ENCODE measurements at places on chromosomes 4 and X.

DNA sequence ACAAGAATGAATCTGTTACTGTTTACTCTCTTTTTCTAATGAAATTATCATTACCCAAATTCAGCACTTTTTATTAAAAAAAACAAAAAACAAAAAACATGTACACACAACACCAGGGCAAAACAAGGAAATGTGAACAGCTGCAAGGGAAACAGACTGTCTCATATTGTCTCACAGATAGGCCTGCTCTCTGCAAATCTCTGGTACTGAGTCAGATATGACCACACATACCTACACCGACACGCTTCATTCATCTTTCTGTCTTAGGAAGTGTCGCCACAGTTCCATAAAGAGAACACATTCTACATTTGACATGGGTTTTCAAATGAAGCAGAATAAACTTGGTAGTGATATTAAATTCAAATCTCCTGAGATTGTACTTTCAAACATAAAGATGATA lies 92.2 kb upstream of the GPR34 start:
- DNase-seq: no peak

DNA sequence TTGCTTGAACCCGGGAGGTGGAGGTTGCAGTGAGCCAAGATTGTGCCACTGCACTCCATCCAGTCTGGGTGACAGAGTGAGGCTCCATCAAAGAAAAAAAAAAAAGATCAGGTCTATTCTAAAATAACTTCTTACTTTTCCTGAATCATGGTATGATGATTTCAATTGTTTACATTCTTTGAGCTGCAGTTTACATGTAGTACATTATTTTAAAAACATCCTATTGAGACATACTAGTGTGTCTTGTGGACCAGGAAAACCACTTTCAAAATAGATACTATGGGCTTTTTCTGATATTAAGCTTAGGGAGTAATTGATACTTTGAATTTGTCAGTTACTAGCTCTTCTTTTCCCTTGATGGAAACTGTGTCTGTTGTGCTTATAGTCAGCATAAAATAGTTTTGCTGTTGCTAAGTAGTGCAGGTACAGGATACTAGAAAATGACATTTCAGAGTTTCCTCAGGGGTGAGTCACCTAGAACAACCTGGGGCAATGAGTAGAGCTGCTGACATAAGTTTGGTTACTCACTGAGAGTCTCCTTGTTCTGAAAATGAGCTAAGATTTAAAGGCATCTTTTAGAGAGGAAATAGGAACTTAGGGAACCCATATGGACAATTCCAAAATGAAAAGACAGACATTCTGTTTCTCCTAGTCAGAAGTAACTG lies 53.2 kb upstream of the C4orf54 start:
- DNase-seq: no peak

- DNase-seq: no peak
Measured at GRCh38 chr4:567457-568350, 8.4 kb downstream of the TMEM271 start.

- DNase-seq: no peak
Measured at GRCh38 chr4:118842055-118842454, 6.1 kb upstream of the SEC24D start.

DNA sequence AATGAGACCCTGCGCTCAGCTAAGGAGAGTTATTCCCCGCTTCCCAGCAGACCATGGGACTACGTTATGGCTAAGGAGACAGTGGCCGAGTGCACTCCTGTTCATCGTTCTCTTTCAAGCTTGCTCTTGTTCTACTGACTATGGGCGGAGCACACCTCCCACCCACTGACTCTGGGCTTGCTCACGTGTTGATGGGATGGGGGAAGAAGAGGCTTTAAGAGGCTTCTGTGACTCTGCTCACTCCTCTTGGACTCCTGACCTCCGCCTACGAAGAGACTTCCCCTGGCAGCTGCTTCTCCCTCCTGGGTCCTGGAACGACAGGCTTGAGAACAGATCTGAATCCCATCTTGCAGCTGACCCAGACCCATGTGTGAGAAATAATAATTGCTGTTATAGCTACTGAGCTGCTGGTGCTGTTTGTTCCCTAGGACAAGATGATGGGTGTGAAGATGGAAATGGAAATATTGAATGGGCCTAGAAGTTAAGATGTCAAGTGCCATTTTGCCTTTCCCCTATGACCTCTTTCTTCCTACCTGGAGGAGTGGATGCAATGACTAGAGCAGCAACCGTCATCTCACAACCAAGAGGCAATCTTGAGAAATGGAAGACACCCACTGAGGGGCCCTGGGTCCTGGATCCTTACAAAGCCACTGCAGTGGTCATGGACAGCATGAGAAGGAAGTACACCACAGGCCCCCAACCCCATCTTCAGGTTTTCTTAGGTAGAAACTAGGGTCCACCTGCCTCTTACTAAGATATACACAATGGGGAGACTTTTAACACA lies 38.7 kb upstream of the IRAK1 start:
- DNase-seq: no peak

DNA sequence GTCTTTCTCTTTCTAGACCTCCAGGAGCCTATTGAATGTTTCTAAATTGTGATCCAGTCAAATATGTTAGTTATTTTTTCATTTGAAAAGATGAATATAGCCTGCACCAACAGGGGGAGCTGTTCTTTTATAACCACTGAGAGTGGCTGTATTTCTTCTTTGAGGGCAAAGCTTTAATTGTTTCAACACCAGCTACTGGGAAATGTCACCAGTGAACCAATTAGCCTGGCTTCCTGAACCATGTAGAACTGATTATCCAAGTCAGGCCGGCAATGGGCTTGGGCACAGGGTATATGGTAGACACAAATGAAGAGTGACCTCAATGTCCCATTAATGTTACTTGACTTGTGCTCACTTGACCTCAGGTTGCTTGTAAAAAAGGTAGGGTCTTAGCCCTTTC lies 4.8 kb upstream of the DAPP1 start:
- no peak for DNase-seq

DNA sequence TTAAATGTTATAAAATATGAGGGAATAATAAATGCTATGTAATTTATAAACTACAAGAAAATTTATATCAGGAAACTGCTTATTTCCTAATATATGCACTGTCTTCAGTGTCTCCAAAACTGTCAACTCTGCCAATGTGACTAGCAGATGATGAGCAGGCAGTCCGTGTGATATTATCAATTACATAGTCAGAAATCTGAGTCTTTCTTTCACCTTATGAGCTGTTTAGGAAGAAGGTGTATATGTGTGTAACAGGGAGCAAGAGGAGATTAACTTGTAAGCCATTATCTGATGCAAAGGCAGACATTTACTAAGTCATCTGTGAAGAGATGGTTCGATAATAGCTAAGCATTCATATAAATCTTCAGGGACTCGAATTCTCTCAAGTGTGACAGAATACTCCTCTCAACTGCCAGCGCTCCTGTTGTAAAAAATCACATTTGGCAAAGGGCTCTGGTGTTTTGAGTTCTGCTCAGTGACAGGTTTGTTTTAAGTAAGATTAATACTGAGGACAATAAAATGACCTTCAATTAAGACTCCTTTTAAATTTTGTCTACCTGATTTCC lies 79.7 kb downstream of the SNCA start:
- peak; percentile 4 for DNase-seq

DNA sequence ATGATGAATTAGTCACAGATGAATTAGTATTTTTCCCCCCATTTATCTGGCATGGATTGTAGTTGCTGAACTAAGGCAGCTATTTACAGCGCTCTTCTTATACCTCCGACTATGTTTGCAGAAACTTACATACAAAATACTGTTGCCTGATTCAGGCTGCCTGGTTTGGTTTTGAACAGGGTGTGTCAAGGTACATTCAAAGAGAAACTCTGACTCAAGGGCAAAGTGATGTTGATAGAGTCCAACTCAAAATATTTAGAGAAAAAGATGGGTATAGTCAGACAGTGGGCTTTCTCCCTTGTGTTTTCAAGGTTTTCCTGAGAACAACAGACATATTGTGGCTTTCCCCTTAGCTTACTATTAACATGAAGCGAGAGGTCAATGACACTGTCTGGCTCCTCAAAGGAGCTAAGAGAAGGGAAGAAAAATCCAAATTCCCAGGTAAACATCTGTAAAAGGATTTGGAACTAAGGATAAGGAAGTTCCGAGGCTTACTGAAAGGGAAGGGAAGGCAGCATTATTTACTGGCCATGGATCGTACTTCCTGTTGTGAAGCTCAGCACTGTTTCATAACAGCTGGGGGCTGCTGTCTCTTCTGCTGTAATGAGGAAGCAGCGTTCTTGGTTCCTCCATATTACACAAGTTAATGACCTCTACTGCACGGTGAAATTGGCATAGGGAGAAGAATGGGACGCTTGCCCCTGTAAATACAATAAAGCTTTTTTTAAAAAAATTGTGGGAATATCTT lies 30.9 kb downstream of the FAM9C start:
- DNase-seq: no peak

GRCh38 chr4:41202356-41202755 lies 12.0 kb downstream of the APBB2 start:
- no peak for DNase-seq

DNA sequence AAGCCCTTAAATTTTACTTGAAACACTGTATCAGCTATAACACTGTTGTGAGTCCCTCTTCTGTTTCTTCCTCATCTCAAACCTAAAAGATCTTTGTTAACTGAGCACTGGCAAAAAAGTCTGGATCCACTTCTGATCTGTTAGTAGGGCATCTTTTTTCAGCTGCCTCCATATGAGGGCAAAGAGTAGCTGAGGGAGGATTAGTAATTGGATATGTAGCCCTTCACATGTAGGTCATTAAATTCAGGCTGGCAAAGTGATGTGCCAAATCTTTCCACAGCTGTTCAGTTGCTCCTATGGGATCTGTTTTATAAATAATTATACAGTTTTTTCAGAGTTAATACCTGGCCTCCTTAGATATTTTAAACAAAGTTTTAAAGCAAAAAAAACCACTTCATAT lies 1.1 kb upstream of the TRMT10A start:
- no peak for DNase-seq

DNA sequence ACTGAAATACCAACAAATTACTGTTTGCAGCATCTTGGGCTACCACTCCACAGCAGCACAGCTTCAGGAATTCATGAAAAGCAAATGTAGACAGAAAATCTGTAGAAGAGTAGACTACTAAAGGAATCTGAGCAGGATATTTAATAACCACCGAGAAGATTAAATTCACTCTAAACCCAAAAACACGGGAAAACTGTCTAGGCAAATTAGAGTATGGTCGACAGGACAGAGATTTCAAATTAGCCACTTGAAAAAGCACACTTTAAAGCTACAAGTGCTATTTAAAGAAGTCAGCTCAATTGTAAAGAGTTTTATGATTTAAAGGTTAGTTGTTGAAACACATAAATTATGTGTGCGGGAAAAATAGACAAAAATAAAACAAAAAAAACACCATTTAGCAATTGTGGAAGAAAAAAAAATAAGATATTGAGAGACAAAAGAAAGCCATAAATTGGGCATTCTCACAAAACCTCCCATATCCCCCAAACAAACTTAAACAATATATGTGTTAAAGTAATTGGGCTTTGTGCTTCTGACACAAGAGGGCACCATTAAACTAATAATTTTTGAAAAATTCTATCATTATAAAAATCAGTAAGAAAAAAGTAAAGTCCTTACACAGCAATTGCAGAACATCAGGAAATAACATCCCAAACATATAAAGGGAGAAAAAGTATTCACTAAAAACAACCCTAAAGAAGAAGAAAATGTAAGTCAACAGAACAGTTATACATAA lies 880.8 kb downstream of the TECRL start:
- DNase-seq: no peak

GRCh38 chr4:41132055-41132683 lies 82.2 kb downstream of the APBB2 start:
- DNase-seq: no peak

- DNase-seq: no peak
Measured at GRCh38 chr4:139950568-139950967, 203.4 kb downstream of the MAML3 start.

GRCh38 chr4:20297783-20298182 lies 46.1 kb downstream of the SLIT2 start:
- DNase-seq: no peak

DNA sequence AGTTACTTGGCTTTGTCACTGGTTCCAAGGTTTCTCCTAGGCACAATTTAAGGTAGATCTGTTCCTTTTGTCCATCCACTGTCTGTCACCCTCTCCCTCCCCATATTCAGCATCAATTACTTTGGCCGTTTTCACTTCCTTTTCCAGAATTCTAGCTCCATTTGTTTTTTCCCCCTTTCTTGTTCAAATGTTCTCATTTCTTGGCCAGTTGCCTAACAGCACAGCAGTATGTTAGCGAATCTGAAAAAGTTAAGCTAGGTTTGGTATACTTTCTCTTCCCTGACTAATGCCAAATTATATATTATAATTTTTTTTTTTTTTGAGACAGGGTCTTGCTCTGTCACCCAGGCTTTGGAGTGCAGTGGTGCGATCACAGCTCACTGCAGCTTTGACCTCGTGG lies 409.1 kb upstream of the TEX13C start:
- no peak for DNase-seq

DNA sequence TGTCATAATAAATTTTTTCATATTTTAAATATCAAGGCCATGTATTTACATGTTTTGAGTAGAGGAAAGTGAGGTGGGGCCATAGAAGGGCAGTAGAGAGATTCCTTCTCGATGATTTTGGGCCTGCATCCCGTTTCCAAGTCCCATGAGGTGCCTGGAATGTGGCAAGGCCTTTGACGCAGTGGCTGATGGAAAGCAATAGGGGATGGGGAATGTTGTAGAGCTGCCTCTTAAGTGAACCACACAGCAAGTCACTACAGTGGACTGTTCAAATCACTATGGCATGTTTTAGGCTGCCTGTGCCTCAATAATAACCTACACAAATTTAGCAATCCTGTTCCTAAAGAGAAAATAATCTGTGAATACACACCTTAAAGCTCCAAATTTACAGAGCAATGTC lies 48.3 kb downstream of the ANXA5 start:
- no peak for DNase-seq

GRCh38 chr4:54103190-54103574 lies 3.2 kb downstream of the GSX2 start:
- DNase-seq: no peak

All from SK-N-SH (cell line).